A549 (cell line): ENCODE measurements at places on chromosomes 7 and 10. TPM values are rescaled to one million over a fixed set of nuclear protein-coding genes. Genes with fewer than 3 reads are reported as not detected.

DNA sequence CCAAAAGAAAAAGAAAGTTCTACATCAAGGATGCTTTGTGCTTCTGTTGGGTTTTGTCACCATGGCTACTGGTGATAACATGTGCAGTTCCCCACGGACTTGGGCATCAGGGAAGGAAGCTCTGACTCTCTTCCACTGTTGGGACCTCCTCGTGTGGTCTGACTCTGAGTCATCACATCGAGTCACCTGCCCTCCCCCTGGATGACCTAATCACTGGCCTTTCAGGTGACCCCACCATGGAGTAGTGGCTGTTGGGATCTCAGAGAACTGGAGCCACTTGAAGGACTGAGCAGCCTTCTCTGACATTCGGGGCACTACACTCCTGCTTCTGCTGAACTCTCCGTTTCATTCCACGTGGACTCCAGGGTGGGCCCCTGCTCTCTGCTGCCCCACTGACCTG lies 60.8 kb upstream of the DOCK1 start:
- DNase-seq, result peak; percentile 16

TMEM236 gene
- polyA plus RNA-seq, result 0.06 to 0.14 TPM (median 0.08 TPM) in 3 replicates

- DNase-seq, result no peak
Measured at GRCh38 chr10:69948261-69948660, 104.4 kb upstream of the MACROH2A2 start.

FAM241B gene
- polyA plus RNA-seq, result 22.0 to 24.5 TPM (median 23.8 TPM) in 3 replicates

GRCh38 chr7:82323806-82324205 lies 119.8 kb downstream of the CACNA2D1 start:
- no peak for DNase-seq

ERVW-1 gene
- not detected in 3 replicates for polyA plus RNA-seq

- no peak for DNase-seq
Measured at GRCh38 chr7:92717623-92717992, 118.8 kb downstream of the CDK6 start.

MMRN2 gene
- 0.33 to 0.54 TPM (median 0.35 TPM) in 3 replicates for polyA plus RNA-seq

- no peak for DNase-seq
Measured at GRCh38 chr7:94491410-94491809, 18.2 kb upstream of the CASD1 start.

DNA sequence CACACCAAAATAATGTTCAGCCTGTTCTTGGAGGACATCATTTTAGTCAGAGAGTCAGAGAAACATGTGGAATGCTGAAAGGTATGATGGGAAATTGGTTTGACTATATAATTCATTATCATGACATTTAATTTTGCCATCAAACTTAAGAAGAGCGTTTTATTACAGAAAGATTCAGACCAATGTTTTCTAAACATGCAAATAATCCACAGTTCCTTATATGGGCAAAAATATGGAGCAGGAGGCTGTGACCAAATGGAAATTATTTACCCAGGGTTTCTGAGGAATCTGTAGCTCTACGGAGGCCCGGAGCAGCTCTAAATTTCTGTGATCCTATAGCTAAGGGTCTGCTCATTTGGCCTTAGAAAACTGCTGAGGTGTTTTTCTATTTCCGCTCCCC lies 33.2 kb downstream of the LAMB4 start:
- DNase-seq, result peak; percentile 26

DNA sequence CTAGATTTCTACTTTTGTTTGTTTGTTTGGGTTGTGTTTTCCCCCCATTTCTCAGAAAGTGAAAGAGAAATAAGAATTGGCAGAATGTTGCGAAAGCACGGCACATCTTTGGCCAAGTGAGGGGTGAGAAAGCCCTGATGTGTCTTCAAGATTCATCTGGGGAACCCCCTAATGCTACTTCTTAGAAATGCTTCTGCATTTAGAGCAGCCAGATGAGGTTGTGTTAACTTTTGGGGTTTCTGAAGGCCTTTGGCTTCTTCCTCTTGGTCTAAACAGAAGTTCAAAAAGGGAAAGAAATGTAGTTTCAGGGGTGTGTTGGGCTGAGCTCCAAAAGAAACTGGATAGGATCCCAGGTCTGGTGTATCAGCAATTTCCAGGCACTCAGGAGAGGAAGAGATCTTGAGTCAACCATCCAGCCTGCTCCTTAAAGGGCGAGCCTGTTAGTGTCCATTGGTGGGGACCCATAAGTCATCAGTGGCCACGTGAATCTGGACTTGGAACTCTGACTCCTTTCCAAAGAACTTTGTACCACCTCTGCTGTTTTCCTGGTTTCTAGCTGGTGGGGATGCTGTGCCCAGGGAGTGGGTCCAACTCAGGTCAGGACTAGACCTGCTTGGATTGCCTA lies 6.5 kb downstream of the DUSP5 start:
- DNase-seq, result no peak

DNA sequence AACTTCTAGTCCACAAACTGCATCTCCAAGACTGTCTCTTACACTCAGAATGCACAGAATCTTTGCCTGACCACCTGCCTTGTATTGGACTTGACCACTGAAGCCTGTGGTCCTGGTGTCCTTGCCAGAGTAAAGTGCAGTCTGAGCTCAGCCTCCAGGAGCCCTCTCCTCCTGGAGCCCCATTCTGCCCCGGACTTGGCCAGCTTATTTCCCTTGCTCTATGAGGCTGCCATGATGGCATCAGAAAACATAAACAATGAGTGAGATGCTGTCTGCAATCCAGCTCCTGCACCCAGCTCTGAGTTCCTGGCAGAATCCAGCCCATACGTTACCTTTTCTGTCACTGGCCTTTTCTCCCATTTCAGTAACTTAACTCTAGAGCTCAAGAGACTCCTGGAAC lies 494.6 kb downstream of the PLXNA4 start:
- no peak for DNase-seq

GRCh38 chr7:80785961-80786536 lies 132.8 kb downstream of the SEMA3C start:
- no peak for DNase-seq

CPA2 gene
- not detected in 3 replicates for polyA plus RNA-seq

DNA sequence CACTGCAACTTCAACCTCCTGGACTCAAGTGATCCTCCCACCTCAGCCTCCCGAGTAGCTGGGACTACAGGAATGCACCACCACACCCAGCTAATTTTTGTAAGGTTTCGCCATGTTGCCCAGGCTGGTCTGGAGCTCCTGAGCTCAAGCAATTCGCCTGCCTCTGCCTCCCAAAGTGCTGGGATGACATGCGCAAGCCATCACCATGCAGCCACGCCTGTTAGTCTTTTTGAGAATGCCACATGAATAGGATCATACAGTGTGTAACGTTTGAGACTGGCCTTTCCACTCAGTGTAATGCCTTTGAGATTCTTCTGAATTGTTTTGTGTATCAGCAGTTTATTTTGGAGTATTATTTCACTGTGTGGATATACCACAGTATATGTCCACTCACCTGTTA lies 75.7 kb upstream of the MSRB2 start:
- no peak for DNase-seq

- peak; percentile 79 for DNase-seq
Measured at GRCh38 chr10:132163278-132163765, 23.4 kb upstream of the DPYSL4 start.

SPDYE2 gene
- polyA plus RNA-seq, result not detected in 3 replicates

MOSPD3 gene
- polyA plus RNA-seq, result 10.0 to 15.2 TPM (median 14.8 TPM) in 3 replicates

GRCh38 chr10:5944389-5945189 lies 32.8 kb downstream of the IL15RA start:
- DNase-seq, result peak; percentile 34

TACC2 gene
- polyA plus RNA-seq, result 66.2 to 83.3 TPM (median 81.8 TPM) in 3 replicates

AGAP5 gene
- 2.5 to 2.8 TPM (median 2.6 TPM) in 3 replicates for polyA plus RNA-seq

DNA sequence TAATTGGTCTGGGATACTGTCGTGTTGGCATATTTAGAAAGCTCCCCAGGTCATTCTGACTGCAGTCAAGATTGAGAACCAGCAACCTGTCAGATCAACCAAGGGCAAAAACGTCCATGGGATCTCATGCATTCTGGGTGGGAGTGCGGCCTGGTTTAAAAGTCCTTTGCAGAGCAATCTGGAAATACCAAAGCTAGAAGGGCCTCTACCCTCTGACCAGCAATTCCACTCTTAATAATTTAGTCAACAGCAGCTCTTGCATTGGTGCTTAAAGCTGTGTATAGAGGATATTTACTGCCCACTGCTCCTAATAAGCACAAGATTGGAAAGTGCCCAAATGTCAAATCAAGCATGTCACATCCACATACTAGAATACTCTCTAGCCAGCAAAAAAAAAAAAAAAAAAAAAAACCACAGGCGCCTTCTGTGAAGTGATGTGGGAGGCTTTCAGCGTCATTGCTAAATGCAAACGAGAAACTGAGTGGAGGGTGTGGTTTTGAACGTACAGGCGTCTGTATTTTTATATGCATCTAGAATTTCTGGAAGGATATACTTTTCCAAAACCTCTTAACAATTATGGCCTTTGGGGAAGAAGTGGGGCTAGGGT lies 44.8 kb upstream of the HSPA12A start:
- no peak for DNase-seq

EBLN1 gene
- polyA plus RNA-seq, result not detected in 3 replicates

TUBB8 gene
- not detected in 3 replicates for polyA plus RNA-seq

SPACDR gene
- polyA plus RNA-seq, result 0.33 to 0.39 TPM (median 0.34 TPM) in 3 replicates

CAMK2G gene
- 22.8 to 26.6 TPM (median 25.5 TPM) in 3 replicates for polyA plus RNA-seq

THSD7A gene
- polyA plus RNA-seq, result 4.2 to 5.7 TPM (median 5.4 TPM) in 3 replicates

GRCh38 chr10:119538632-119539358 lies 3.7 kb downstream of the RGS10 start:
- no peak for DNase-seq

TMEM176A gene
- polyA plus RNA-seq, result not detected in 3 replicates

LIPJ gene
- polyA plus RNA-seq, result not detected in 3 replicates

- DNase-seq, result no peak
Measured at GRCh38 chr10:34397324-34397723, 417.8 kb downstream of the PARD3 start.

DNA sequence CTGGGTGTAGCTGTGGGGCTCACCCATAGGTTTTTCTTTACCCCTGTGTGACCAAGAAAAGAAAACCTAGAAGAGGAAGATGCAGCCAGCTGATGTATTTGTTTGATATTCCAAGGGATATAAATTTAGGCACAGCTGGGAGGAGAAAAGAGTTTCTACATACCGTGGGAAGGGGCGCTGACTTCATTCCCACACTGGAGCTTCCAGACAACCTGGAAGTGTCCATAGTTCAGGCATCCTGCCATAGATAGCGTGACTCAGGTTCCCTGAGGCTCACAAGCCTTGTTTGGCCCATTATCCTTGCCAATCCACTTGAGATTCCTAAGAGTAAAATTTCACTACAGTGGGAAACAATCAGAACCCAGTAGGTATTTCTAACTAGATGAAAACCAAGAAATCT lies 371.7 kb upstream of the NRP1 start:
- no peak for DNase-seq

CYP17A1 gene
- not detected in 3 replicates for polyA plus RNA-seq

- no peak for DNase-seq
Measured at GRCh38 chr7:122329145-122329802, 24.7 kb upstream of the FEZF1 start.

GRCh38 chr10:3525832-3526449 lies 259.1 kb downstream of the KLF6 start:
- DNase-seq, result peak; percentile 98

DNA sequence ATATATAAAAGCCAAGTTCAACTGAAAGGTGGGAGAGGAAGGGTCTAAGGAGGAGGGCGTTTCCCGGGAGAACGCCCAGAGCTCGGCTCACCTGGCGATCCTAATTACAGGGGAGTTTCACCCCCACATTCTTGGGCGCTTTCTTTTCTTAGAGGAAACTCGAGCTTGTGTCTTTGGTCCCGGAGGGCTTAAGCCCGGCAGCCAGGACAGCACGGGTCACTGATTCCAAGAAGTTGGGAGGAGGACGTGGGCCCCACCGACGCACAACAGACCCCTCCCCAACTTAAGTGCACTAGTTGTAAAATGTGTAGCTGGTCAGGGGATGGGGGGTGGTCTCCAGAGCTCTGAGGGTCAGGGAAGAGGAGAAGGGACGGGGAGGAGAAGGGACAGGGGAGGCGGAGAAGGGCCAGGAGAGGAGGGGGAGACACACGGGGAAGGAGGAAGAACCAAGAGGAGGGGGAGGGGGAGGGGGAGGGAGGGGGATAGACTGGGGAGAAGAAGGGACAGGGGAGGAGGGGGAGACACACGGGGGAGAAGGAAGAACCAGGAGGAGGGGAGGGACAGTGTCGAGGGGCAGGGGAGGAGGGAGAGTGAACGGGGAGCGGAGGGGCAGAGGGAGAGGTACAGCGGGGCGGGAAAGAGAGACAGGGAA lies 874 bp downstream of the BAIAP2L1 start:
- DNase-seq, result no peak

RBP3 gene
- not detected in 3 replicates for polyA plus RNA-seq
